Stimulated activated CD8-positive, alpha-beta memory T cell treated with anti-CD3 and anti-CD28 coated beads, Interleukin-12 subunit alpha, Interleukin-12 subunit beta, amount 100 ng/mL, for 4 hours (primary cell): ENCODE measurements at places on chromosomes 5 and 9.

DNA sequence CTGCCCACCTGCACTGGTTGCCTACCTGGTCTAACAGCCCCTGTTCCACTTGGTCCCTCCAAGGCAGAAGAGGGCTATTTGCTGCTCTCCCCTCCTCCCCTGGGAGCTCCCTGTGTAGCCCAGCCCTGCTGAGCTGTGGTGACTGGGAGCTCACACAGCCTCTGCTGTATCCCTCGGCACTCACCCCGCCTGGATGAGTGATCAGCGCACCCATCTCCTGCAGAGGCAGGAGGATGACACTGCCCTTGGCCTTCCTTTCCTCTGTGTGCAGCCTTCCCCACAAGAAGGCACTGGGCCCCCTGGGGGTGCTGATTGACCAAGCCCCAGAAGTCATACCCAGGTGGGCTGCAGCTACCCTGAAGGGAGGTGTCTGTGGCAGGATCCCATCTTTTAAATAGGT is 134.2 kb downstream of the ADAMTS2 start:
- no peak for DNase-seq

DNA sequence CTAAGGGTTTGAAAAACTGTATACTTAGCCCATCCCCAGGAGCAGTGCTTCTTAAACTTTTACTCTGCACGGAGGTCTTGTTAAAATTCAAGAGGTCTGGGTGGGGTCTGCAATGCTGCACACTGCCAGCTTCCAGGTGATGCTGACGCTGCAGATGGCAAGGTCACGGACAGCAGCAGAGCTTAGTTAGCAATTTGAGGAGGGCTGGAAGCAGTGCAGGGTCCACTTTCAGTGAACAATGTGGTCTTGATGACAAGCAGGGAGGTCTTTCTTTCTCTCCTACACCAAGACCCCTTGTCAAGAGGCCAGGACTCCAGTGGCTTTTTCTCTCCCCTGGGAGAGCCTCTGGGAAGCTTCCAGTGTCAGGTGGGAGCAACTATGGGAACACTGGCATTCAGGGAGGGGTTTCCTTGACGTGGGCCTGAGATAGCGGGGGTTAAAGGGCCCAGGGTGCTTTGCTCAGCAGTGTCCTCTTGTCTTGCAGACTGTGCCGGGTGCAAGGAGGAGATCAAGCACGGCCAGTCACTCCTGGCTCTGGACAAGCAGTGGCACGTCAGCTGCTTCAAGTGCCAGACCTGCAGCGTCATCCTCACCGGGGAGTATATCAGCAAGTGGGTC is 65.0 kb upstream of the AFAP1L1 start:
- DNase-seq = no peak

DNA sequence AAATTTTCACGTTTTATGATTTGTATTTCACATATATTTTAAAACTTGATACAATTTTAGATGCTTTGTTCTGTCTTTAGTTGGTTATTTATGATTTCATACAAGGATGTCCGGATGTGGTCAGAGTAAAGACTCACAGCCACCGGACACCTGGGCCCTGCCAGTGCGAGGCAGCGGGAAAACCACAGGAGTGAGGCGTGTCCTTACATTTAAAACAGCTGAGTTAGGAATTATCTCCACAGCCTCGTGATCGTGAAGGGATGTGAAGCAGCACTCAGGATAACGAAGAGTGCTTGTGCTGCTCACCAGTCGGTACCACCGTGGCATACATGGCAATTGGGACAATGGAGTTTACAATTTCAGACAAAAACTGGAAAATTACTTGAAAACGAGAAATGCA is 14.0 kb downstream of the SNX18 start:
- no peak for DNase-seq

DNA sequence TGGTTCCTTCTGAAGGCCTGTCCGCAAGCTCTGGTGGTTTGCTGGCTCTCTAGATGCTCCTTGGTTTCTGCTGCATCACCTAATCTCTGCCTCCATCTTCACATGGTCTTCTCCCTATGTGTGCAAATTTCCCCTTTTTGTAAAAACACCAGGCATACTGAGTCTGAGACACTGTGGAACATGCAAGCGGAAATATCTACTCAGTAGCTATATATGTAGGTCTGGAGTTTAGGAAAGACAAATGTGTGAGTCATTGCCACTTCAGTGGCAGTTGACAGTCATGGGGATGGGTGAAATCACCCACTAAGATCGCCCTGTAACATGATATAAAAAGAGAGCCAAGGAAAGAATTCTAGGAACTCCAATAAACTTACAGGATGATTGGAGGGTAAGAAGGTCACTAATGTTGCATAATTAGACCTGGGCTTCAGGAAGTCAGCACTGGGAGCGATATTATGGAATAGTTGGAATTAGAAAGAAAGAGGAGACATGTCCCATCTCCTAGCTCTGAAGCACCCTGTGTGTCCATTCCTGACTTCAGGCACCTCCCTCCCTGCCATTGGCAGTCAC is 22.7 kb upstream of the UBLCP1 start:
- DNase-seq = no peak

GRCh38 chr5:76974785-76975184 is 21.9 kb downstream of the CRHBP start:
- DNase-seq = no peak

GRCh38 chr5:125410537-125411070 is 664.2 kb upstream of the ZNF608 start:
- no peak for DNase-seq

- no peak for DNase-seq
These were observed 248.1 kb upstream of the IZUMO3 start for GRCh38 chr9:24793787-24794186.

DNA sequence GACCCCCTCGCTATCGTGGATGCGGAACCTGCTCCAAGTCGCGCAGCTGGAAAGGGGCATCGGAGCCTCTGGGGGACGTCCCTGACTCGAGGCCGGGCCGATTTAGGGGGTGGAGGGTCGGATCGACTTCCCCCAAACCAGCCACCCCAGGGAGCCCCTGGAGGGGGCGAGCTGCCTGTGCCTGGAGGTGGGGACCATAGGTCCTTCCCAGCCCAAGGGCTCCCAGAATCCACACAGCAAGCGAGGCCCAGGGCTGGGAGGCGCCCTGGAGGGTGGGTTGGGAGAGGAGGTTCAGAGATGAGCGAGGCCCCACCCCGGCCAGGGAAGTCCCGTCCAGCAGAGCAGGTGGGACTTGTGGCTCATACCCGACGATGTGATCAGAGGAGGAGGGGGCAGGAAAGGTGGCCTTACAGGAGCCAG is 147.6 kb downstream of the GAPVD1 start:
- DNase-seq = no peak

GRCh38 chr9:21001581-21001980 is 29.9 kb downstream of the HACD4 start:
- no peak for DNase-seq

DNA sequence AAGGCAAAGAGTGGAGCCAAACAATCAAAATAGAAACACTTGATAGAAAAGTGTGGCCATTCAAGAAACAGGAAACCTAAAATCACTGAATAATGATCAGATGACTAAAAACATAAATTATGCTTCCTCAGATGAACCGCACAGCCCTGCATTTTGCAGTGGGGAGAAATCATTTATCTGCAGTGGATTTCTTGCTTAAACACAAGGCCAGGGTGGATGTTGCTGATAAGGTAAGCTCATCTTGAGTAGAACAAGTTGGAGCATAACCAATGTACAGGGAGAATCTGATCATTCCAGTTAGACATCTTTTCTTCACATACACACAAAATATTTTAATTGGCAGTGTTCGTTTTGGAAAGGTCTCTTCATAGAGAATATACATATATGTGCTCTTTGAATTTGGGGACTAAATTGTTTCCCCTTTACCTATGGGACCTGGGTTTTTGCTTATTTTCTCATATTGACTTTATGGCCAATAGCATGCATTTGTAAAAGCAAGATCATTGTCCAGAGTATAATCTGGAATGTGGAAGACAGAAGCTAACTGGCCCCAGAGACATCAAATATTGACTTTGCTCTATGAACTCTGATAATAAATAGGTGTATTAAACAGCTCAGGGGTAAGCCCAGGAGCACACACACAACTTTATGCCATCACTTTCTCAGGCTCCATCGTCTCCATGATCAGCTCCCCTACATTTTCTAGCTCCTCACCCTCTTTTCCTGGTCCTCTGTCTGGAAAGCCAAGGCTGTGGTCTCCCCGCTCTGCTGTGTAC is 9.1 kb downstream of the ANKDD1B start:
- no peak for DNase-seq

DNA sequence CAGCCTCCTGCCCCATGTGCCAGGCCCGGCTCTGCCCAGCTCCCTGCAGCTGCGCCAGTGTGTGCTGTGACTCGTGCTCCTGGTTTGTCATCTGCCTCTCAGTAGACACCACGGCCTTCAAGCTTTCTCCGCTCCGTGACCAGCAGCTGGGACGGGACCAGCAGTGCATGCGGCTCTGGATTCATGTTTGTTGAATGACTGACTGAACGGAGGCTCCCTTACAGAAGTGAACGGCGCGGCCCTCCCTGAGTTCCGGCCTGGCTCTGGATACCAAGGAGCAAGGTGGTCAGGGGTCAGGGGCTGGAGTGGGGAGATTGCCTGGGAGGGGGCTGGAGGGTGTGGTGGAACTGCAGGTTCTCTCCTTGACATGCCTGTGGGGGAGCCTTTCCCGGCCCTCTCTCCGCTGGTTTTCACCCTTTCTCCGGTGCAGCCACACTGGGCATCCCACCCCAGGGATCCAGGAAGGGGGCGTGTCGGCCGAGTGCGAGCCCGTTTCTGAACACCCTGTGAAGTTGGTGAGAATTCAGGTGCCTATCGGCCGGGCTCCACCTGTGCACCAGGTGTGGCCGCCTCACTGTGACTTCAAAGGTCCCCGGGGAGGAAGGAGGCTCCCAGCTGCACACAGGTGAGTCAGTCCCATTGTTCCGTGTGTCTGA is 11.1 kb upstream of the CEP72 start:
- DNase-seq = no peak
